ENCODE measurements at places on chromosomes 2 and 18.

- DNase-seq: no peak
These were observed 142.3 kb upstream of the ZFP36L2 start for GRCh38 chr2:43368483-43369385.

DNA sequence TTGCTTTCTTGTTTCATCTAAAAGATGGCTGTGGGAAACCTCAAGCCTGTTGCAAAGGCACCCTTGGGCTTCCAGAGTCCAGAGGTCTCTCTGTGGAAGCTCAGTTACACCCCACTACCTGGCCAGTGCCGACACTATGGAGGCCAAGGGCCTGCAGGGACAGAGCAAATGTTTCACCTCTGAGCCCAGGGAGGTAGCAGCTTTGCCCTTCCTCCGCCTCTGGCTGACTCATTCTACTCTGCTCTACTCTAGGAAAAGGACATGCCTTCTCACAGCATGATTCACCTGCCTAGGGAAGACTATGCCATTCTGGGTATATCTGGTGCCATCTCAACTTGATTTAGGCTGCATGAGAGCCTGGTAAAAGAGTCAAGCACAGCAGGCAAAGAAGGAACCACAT, 12.2 kb downstream of the MYOM1 start:
- DNase-seq: peak; percentile 71

- no peak for DNase-seq
These were observed 50.4 kb downstream of the PLB1 start for GRCh38 chr2:28546242-28546641.

- DNase-seq: peak; percentile 5
These were observed 256.0 kb downstream of the DCDC2C start for GRCh38 chr2:3959372-3959771.
